Kidney (tissue), 22 donors: ENCODE measurements at places on chromosomes 6 and 20. TPM values are rescaled to one million over a fixed set of nuclear protein-coding genes. Genes with fewer than 3 reads are reported as not detected.

NAA20 gene
- total RNA-seq: 72.8 TPM

- no peak overlapping the region for H3K4me3 ChIP-seq
- DNase-seq: no peak
- H3K4me1 ChIP-seq: peaks cover 10% of the 10 kb centered on the region
- H3K27ac ChIP-seq: no peak overlapping the region
- H3K36me3 ChIP-seq: no peaks in the 10 kb centered on the region
- H3K27me3 ChIP-seq: no peaks in the 10 kb centered on the region
These were observed 7.4 kb downstream of the FKBP5 start for GRCh38 chr6:35681298-35681697.

DNA sequence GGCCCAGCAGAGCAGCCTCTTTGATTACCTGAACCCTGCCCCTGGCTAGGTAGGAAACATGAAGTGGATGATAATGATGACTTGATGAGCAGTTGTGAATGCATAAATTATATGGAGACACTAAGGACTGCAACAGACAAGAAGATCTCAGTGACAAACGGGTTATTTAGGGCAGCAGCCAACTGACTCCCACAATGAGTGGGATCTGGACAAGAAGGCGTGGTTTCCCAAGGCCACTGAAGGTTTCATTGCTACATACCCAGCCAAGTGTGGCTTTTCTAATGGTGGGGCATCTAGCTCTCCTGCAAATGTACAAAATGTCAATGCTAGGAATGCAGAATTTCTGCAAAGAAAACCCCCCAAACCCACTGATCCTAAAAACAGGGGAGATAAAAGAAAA lies 29.4 kb downstream of the RING1 start:
- no peaks in the 10 kb centered on the region for H3K4me1 ChIP-seq
- H3K4me3 ChIP-seq: no peak overlapping the region
- H3K27me3 ChIP-seq: no peaks in the 10 kb centered on the region

GRCh38 chr6:80633412-80633811 lies 526.9 kb downstream of the BCKDHB start:
- no peaks in the 10 kb centered on the region for H3K4me1 ChIP-seq
- DNase-seq: no peak
- no peak overlapping the region for H3K4me3 ChIP-seq

GRCh38 chr20:58020656-58021454 lies 207.6 kb downstream of the ANKRD60 start:
- DNase-seq: no peak
- no peaks in the 10 kb centered on the region for H3K36me3 ChIP-seq
- no peaks in the 10 kb centered on the region for H3K27me3 ChIP-seq

TP53INP2 gene
- 23.3 TPM for total RNA-seq

GRCh38 chr20:4740774-4741431 lies 19.2 kb downstream of the PRND start:
- no peak overlapping the region for H3K27ac ChIP-seq
- no peaks in the 10 kb centered on the region for H3K36me3 ChIP-seq
- no peaks in the 10 kb centered on the region for H3K27me3 ChIP-seq
- DNase-seq: peak; percentile 53
- H3K4me3 ChIP-seq: no peak overlapping the region

DEF6 gene
- total RNA-seq: 16.3 TPM

CDYL gene
- 46.8 TPM for total RNA-seq

PRSS16 gene
- total RNA-seq: 11.2 TPM

CDSN gene
- 0.13 TPM for total RNA-seq

LRRC73 gene
- total RNA-seq: 1.5 TPM

GRCh38 chr20:22807045-22807444 lies 222.7 kb upstream of the FOXA2 start:
- no peak overlapping the region for H3K4me3 ChIP-seq
- no peaks in the 10 kb centered on the region for H3K36me3 ChIP-seq
- no peaks in the 10 kb centered on the region for H3K27me3 ChIP-seq
- no peak overlapping the region for H3K27ac ChIP-seq

- no peaks in the 10 kb centered on the region for H3K27me3 ChIP-seq
- no peak overlapping the region for H3K27ac ChIP-seq
- DNase-seq: no peak
- H3K4me1 ChIP-seq: no peaks in the 10 kb centered on the region
These were observed 16.1 kb upstream of the PBOV1 start for GRCh38 chr6:138234363-138234762.

DNA sequence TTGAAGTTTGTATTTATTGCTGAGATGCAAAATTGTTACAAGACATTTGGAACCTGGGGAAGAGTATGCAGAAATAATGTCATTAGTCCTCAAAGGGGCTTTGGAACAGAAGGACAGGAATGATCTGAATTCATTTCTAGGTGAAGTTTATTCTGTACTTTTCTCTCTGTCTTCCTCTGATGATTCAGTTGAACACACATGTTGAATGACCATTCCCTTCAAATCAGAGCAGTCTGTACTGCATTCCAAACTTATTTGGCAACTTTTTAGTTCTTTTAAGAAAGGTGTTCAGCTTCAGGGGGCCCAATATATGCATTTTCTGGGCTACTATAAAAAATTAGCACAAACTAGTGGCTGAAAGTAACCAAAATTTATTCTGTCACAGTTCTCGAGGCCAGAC lies 213.9 kb upstream of the LAMP5 start:
- H3K27ac ChIP-seq: no peak overlapping the region
- no peaks in the 10 kb centered on the region for H3K4me1 ChIP-seq
- no peaks in the 10 kb centered on the region for H3K36me3 ChIP-seq
- no peak overlapping the region for H3K4me3 ChIP-seq

LY6G5C gene
- 2.5 TPM for total RNA-seq

- no peak for DNase-seq
- no peak overlapping the region for H3K27ac ChIP-seq
- H3K4me3 ChIP-seq: no peak overlapping the region
- H3K4me1 ChIP-seq: no peaks in the 10 kb centered on the region
These were observed 45.5 kb downstream of the E2F3 start for GRCh38 chr6:20447157-20447556.
